ENCODE measurements at places on chromosomes 16 and 17.

DNA sequence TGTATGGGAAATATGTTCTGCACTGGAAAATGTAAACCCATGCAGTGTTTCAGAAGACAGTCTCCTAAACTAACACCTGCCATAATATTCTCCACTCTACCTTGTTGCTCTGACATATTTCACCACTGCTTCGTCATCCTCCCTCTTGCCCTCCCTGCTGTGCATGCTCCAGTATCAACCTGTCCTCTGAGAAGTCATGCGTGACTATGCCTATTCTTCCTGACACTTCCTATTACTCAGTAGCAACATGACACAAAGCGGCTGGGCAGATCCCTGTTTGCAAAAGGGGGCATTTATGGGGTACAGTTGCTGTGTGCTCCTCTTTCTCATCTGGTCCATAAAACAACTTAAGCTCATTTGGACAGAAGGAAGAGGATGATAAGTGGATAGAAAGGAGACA, 805.6 kb upstream of the EEF2KMT start:
- DNase-seq, result no peak

DNA sequence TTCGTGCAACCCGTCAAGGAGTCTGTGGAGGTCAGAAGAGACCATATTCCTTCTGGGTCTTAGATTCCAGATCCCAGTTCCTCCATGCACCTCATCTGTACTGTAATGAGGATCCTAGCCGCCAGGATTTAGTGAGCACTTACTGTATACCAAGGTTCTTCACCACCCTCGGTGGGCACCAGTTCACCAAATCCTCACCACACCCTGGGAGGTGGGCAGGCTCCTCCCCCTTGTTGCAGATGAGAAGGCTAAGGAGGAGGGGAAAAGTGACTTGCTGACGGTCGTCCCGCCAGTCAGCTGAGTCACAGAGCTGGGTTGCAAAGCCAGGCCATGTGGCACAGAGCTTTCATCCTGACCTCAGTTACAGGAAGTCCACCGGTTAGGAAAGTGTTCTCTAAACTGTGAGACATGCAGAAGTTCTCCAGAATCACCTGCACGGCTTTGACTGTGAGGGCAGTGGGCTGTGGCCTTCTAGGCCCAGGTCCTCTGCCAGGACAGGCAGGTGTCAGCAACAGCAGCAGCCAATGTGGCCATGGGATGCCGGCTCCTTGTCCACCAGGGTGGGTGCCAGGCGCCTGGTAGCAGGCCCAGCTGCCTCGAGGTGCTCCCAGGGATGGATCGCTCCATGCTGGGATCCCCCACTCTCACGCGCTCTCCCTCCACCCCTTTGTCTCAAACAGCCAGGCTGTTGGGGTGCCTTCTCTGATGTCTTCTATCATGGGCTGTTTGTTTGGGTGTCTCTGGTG, 240.3 kb upstream of the GSE1 start:
- DNase-seq, result peak; percentile 89

DNA sequence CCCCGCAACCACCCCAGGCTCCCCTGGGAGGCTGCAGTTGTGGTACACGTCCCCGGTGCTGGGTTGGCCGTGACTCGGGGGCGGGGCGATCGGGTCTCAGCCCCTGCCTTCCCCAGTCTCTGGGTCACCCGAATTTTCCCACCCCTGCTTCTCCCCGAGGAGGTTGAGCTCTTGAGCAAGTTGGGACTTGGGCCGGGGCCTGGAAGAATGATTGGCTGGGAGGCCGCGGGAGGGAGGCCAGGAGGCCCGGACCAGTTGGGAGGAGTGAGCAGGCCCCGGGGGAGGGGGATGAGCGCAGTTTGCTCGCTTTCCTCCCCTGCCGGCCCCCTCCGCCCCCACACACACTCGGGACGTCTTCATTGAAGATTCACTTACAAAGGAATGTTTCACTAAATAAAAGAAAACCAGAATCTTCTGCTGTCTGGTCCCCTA, 4.5 kb upstream of the HEXIM1 start:
- DNase-seq, result peak; percentile 92

- DNase-seq, result no peak
Observed at GRCh38 chr17:69533481-69534234, 119.2 kb downstream of the MAP2K6 start.

DNA sequence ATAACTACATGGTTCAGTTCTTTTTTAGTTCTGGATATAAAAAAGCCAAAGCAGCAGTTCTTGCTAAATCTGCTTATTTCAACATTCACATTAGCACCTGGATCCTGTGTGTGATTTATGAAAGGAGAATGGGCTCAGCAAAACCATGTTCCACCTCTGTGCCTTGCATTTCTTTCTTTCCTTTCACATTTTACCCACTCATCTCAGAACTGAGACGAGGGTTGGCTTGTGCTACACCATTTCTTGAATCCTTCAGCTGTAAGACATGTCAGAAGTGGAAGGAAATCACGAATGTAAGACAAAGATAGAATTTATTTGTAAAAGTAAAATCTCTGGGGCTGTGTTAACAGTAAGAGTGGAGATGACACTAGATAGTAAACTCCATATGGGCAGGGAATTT, 1.2 kb upstream of the UTP6 start:
- no peak for DNase-seq

GRCh38 chr17:32689348-32689747, 187.6 kb downstream of the MYO1D start:
- no peak for DNase-seq

GRCh38 chr16:87706278-87707000, 59.3 kb downstream of the KLHDC4 start:
- no peak for DNase-seq

DNA sequence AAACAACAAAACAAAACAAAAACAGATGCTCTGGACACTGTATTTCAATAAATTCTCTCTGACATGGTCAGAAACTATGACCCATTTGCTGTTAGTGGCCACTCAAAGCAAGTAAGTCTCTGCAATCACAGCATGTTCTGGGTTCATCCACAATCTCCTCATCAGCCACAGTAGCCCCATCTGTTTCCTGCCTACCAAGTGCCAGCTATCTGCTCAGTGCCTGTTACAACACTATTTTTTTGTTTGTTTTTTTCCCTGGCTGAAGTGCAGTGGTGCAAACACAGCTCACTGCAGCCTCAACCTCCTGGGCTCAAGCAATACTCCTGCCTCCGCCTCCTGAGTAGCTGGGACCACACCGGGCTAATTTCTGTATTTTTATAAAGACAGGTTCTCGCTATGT, 137.9 kb downstream of the SOX9 start:
- no peak for DNase-seq

DNA sequence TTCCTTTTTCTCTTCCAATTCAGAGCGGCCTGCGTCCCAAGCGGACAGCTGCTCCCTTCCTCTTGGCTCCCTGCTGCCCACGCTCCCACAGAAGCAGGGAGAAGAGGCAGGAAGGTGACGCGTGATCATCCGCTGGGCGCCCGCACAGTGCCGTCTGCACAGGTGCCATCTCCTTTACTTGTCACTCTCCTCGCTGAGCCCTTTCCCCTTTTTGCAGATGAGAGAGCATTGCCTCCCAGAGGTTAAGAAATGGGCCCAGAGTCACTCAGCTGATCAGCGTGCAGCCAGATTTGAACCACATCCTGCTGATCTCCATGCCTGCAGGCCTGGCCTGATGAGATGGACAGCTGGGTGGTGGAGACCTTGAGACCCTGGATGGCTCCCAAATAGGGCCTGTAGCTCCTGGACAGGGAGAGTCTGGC, 299.8 kb downstream of the SEC14L1 start:
- DNase-seq, result no peak

GRCh38 chr17:29929006-29929532, 959 bp downstream of the SSH2 start:
- peak; percentile 25 for DNase-seq

GRCh38 chr17:48644159-48644558, 18.0 kb upstream of the HOXB9 start:
- no peak for DNase-seq

- DNase-seq, result no peak
Observed at GRCh38 chr17:69117855-69118784, 23.6 kb downstream of the ABCA6 start.

GRCh38 chr16:67445913-67446907, 15.3 kb downstream of the HSD11B2 start:
- DNase-seq, result no peak

DNA sequence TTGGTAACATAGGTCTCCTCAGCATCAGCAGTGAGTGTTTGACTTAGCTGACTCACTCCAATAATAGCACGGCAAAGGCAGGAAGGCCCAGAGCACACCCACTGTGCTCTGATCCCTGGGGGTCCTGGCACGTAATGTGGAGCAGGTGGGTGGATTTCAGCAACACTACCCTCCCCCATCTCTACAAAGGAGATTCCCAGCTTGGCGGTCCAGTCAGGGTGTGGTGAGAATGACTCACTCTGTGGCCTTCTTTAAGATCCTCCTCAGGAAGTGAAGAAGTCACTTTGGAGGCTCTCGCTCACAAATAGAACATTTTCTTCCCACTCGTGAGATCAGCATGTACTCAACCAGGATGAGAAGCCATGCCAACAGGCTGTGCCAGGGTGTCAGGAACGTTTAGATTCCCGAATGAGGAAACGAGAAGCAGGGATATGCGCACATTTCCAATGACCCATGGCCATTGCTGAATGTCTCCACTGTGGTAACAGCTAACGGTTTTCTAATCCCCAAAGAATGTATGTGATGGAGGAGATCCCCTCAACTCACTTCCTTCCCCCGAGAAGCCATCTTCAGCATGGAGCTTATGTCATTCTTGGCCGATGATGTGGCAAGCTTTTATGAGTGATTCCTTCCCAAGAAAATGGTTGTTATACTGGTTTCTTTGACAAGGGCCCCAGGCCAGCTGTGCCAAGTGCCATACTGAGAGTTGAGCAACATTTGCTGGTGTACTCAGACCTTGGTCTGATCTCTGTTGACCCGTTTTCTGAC, 365.2 kb downstream of the C16orf95 start:
- DNase-seq, result peak; percentile 99

GRCh38 chr16:66568355-66568754, 2.1 kb downstream of the CMTM1 start:
- DNase-seq, result peak; percentile 32
